HTR-8/SVneo (cell line): ENCODE measurements at places on chromosomes 1 and 21.

- no peak for DNase-seq
Measured at GRCh38 chr1:170536924-170537551, 5.1 kb downstream of the GORAB start.

- DNase-seq = no peak
Measured at GRCh38 chr1:43565600-43566360, 35.1 kb downstream of the PTPRF start.

DNA sequence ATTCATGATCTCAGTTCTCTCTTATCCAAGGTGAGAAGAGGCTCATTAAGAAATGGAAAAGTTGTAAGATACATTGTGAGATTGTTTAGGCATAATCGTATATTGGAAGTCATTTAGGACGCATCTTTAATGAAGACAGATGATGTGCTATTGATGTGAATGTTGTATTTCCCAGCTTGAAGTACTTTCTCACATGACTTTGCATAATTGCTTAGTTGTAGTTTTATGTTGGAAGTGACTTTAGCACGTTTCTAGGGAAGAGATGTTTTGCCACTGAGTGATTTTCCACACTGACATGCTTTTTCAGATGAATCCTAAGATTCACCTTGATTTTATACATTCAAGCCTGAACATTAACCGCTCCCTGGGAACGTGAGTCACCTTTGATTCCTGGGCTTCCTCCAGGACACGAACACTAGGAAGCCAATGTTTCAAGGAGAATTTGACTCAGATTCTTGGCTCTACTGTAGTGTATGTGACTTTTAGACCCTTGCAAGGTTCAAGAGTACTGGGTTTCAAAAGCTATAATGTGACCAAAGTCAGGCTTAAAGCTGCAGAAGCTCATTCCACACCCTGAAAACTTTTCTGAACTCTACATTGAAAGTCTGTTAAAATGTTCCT is 27.9 kb downstream of the ANGEL2 start:
- no peak for DNase-seq

DNA sequence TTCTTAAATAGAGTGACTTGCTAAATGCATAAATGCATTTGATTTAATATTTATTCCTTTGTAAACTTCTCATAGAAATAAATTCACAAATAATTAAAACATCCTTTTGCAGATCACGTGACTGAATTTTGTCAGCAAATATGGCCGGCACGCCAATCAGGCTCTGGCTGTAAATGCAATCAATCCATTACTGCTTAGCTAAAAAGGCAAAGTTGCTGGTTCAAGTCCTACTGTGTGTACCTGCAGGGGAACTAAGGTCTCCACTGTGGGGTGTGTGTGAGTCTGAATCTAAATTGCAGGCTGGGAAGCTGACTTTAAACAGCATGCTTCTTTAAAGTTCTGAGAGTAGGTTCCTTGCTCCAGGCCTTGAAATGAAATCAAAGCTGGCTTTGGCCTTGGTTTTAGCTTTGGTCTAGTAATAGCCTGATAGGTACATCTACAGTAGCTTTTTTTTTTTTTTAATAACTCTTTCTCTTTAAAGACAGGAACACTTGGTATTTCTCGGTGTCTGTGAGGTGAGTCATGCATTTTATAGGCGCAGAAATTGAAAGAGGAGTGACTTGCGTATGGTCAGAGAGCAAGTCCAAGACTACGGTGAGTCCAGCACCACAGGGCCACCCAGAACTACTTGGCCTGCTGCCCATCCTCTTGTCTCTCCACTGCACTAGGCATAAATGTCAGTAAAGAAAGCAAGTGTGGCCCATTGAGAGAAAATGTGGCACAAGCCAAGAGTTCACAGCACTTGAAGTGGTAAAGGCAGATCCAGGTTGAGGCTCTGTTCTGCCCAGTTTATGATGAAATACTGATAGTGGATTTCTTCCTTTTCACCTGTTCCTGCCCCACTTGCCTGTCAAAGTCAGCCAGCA is 36.2 kb upstream of the LYST start:
- DNase-seq = peak; percentile 79

GRCh38 chr1:117336088-117336817 is 31.0 kb upstream of the MAN1A2 start:
- DNase-seq = no peak

- no peak for DNase-seq
Measured at GRCh38 chr1:59125154-59125553, 171.7 kb upstream of the FGGY start.

GRCh38 chr1:156448134-156448967 is 52.2 kb downstream of the MEF2D start:
- DNase-seq = no peak

DNA sequence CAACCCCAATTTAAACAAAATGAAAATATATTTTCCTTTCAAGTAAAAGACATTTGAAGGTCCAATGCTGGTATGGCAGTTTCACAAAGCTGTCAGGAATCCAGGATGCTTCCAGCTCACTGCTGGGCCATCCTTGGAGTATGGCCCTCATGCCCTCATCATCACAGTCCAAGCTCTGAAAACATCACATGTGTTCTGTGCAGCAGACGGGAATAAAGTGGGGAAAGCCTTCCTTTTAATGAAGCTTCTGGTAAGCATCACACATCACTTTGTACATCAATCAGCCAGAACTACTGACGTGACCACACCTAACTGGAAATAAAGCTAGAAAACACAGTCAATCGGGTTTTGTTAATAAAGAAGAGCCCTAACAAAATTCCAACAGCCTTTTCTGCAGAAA is 22.7 kb downstream of the CDC42BPA start:
- no peak for DNase-seq

GRCh38 chr1:179753061-179753460 is 10.0 kb downstream of the FAM163A start:
- no peak for DNase-seq

DNA sequence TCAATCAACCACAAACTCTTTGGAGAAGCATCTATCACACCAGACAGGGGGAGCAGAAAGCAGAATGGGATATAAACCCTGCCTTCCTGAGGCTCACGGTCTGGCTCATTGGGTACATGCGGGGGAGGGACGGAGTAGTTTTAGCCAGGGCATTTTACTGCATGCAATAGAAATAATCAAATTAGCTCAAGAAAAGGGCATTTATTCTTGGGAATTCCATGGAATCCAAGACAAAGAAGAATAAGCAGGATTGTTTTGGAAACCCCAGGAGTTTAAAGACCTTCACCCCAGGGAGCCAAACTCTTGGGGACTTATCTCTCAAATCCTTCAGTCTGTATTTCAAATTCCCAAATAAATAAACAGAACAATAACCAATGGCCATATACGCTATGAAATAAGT is 5.2 kb upstream of the KAZN start:
- DNase-seq = no peak

DNA sequence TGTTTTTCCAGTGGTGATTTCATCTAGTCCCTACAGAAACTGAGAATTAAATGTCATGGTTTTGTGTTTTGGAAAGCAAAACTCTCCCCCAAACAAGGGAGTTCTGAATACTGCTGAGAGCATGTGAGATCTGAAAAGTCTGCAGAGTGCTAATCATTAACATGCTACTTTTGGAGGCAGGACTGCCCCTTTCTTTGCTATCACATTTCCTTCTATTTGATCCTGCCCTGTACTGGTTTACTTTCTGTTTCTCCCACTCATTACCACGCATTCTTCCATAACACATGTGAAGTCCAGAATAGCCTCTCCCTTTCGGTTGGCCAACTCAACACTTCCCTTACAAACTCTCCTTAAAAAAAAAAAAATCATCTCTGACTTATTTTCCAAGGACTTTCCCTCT is 63.6 kb downstream of the GADD45A start:
- DNase-seq = no peak

DNA sequence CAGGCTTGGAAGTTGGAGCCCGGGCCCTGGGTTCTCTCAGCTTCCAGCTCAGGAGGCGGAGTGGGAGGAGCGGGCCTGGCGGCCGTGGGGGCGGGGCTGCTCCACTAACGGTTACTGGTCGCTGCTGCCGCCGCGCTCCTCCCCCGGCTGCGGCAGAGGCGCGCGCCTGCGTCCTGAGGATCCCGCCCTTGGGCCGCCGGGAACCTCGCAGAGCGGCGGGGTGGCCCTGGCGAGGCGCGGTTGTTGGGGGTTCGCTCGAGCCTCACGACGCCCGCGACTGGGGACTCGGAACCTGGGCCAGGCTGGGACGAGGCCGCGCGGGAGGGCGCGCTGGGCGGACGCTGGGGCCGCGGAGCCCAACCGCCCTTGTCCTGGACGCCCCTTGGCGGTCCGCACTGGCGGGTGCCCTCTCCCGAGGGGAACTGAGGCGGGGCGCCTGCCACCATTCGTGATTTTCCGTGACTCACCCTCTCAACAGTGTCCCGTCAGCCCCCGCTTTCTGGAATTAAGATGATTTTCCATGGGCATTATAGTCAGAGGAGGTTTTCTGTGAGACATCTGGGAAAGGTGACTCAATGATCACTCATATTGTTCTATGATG is 34.1 kb downstream of the OR2G3 start:
- DNase-seq = peak; percentile 77

GRCh38 chr1:114668784-114669561 is 876 bp downstream of the DENND2C start:
- no peak for DNase-seq

DNA sequence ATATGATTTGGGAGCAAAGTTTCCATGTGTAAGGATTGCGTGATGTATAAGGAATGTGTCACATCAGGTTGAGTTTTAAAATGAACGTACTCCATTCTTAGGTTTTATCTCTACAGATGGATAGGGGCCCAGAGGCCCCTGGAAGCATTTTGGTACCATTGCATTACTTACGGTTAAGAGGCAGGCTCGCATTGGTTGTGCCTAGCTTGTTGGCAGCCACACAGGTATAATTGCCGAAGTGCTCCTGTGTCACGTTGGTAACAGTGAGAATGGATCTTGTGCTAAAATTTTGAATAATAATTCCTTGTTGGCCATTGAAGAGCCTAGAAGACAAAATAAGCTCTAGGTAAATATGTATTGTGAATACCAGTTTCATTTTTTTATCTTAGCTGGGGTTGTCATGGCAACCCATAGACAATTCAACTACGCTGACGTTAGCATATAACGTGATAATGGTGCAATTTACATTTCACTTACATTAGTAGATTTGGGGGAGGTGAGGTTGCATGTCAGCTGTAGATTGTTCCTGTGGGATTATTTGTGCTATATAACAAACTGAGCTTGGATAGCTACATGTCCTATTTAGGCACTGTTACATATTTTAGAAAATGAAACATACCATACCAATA is 511.9 kb upstream of the ZRANB2 start:
- DNase-seq = no peak

DNA sequence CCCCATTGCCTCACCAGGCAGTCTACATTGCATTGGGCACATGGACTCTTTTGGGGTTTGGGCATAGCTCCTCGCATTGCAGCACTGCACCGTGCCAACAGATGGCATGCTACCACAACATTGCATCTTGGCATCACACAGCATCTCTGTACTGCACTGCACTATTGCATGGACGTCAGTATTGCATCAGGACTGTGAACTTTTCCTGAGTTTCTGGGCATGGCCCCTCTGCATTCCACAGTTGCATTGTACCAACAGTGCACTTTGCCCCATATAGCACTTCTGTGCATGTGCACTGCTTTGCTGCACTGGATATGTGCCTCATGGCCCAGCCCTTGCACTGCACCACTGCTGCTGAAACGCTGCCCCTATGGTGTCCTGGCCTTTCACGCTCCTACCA is 9.6 kb downstream of the PTPRU start:
- DNase-seq = peak; percentile 46

DNA sequence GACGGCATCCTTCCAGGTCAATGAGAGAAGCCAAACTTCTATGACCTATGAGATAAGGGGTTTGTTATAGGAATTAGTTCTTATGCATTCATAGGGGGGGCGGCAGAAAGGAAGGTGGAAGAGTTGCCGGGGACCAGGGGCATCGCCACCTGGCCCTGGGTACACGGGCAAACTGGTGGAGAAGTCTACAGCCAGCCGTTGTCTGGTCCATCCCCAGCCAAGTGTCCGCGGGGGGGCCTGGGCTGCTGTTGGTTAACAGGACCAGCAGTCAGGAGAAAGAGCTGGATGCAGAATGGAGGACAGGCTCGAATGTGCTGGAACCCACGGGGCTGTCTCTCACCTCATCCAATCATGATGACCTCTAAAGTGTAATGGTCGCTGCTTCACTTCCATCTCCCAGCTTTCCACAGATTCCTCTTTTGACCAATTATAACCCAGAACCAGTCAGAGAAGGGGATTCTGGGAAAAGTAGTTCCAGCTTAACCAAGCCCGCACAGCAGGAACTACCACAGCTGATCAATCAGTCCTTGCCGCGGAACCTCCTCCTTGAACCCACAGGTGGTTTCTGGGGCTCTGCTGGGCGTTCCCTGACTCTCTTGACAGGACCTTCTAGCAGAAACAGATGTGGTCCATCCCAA is 17.8 kb downstream of the TMEM51 start:
- DNase-seq = no peak

DNA sequence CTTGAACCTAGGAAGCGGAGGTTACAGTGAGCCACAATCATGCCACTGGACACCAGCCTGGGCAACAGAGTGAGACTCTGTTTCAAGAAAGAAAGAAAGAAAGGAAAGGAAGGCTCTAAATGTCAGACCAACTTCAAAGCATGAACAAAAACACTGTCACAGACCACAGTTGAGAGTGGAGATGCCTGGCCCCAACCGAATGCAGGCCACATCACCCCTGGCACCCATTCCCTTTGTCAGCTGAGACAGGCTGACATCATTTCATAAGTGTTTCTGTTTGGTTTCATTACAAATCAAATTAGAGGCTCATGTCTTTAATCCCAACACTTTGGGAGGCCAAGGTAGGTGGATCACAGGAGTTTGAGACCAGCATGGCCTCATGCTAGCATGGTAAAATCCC is 28.6 kb upstream of the NADK start:
- no peak for DNase-seq

- DNase-seq = peak; percentile 73
Measured at GRCh38 chr1:40476924-40477677, at the start of gene ZFP69. ZFP69 (plus strand) TSS chr1:40477290; CDS start chr1:40479362, 2,072 bp downstream.

DNA sequence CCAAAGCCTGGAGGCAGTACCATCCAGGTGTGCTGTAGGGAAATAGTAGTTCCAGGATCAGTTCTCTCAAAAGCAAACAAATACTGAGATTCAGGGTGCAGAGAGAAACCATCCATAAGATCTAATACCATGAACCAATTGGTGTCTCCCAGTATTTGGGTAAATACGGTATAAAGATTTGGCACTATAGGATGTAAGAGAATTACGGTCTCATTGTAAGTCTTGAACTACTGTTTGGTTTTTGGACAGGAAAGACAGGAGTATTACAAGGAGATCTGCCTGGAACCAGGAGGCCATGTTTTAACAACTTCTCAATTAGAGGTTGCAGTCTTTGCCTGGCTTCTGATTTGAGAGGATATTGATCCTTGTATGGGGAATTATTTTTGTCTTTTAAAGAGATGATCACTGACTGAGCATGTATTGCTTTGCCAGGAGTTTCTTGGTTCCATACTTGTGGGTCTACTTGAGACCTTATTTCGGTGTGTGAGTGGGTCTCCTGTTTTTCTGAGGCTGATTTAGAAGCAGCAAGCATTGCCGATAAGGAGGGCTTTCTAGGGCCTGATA is 10.2 kb downstream of the AADACL4 start:
- DNase-seq = no peak
